ENCODE measurements at places on chromosomes 5 and 9. TPM values are rescaled to one million over a fixed set of nuclear protein-coding genes. Genes with fewer than 3 reads are reported as not detected.

- no peak for DNase-seq
Observed at GRCh38 chr9:21656776-21657674, 145.4 kb upstream of the MTAP start.

DNA sequence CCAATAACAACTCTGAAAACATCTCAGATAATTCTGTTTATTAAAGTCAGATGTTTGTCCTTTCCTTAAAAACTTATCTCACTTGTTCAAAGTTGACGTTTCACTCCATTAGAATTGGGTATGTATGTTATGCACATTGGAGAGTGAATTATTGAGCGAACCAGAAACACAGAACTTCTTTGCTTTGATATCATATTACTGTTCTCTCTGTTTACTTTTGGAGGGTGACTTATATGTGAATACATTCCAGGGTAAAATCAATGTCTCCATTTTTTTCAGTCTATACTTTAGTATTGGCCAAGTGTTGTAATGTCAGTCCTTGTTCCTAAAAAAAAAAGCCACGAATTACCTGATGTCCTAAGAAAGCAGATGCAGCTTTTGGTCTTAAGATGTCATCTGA, 307.4 kb downstream of the CSNK1G3 start:
- no peak for DNase-seq

GRCh38 chr9:77640741-77641580, 7.2 kb downstream of the GNA14 start:
- DNase-seq = no peak

- DNase-seq = peak; percentile 6
Observed at GRCh38 chr9:91134608-91135007, 227.1 kb downstream of the AUH start.

- DNase-seq = no peak
Observed at GRCh38 chr5:173928871-173929574, 40.9 kb downstream of the CPEB4 start.

DNA sequence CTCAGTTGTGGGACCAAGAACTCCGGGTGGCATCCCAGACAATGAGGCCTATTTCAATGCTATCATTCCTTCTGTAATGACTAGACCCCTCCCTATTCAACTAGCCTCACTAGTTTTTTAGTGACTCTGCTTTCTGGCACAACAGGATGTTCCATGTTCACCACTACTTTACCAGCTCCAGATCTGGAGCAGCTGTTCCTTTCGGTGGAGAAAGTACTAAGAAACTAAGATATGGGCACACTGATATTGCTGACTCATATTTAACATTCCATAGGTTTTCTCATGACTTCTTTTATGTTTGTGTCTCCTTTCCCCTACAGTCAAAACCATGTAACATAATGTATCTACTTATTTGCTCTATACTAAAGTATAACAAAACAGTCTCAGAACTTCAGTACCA, 24.1 kb downstream of the IL33 start:
- DNase-seq = no peak

- DNase-seq = no peak
Observed at GRCh38 chr5:158792976-158793375, 306.7 kb downstream of the EBF1 start.

The NPDC1 gene
- 26.7 TPM for total RNA-seq

DNA sequence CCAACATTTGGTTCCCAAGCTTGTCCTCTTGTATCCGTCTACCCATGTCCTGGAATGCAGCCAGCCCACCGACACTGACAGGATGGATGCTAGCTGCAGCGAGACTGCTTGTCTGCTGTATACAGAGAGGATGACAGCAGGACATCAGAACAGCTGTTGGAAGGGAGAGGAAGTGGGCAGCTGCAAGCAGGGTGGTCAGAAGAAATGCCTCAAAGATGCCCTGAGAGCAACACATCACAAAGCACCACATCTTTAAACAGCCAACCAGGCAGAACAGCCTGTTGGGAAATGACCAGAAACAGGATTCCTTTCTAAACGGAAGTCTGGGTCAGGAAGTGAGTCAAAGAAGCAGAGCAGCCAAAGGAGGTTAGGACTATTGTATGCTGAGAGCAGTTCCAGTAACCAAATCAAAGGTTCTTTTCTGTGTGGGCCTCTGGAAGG, 219.1 kb downstream of the NDUFS4 start:
- no peak for DNase-seq

DNA sequence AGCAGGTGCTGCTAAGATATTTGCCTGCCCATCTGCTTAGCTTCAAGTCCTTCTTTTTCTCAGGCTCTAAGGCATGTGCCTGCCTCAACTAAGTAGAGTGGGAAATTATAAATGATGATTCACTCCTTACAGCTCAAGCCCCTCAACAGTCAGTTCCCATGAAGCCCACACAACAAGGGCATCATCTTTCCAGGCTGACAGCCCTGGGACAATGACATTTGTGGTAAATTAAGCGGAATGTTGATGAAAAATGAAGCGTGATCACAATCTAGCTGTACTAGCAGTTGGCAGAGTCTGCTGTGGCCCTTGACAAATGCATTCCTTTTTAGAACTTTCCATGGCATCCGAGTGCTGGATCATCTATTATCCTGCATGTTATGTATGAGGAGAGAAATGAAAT, 548.6 kb downstream of the KIF4B start:
- DNase-seq = no peak

DNA sequence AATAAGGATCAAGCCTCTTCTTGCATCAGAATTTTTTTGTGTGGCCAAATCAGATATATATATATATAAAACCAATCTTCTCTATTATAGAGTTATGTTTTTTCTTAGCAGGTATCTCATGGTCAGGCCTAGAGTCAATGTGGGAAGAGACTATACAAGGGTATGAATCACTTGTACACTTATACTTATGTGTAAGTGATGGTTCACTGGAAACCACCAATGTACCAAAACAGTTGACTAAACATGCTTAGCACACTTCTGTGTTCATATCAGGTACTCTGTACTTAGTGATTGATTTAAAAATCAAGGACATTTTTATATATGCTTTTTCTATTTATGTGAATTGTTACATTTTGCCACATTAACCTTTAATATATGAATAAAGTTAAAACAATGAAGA, 92.6 kb downstream of the CWC27 start:
- DNase-seq = no peak

DNA sequence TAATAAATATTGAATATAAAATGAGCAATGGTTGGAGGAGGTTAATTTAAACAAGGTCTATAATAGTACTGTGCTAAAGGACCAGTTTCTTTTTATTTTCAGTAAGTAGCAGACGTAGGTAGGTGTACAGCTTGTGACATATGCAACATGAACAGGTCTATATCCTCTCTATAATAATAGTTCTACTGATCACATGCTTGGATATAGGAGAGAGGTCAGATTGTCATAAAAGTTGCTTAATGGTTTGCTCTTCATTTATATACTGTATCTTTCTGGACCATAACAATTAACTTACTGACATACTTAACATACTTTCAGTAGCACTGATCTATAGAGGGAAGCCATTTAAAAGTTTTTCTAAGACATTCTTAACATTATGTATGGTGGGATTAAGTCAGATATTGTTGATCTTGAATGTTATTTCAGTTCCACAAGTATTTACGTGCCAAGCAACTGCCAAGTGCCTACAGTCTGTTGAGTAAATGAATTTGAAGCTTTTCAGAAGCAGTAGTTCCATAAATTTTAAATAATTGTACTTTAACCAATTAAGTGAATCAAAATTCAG, 68.0 kb downstream of the DENND4C start:
- DNase-seq = no peak

DNA sequence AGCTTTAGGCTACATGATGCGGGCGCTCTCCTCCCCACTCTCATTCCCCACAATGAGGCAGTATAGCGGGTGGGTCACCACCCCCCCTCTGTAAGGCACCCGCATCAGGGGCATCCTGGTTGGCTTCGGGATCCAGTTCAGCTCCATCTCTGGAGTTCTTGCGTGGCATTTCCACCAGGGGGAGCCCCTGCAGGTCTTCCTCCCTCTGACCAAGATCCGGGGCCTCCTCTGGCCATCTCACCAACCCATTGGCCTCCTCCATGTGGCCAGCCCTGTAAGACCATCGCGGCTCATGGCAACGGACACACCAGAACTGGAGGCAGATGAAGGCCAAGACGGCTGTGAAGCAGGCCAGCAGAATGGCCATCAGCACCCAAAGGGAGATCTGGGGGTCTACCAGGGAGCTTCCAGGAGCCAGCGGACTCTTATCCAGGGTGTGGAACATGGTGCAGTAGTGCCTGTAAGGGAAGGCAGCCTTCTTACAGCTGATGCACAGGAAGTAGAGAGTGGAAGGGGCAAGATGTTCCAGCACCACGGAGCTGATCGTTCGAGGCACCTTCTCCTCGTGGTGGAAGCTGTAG, 77.0 kb downstream of the CYFIP2 start:
- no peak for DNase-seq

- DNase-seq = no peak
Observed at GRCh38 chr9:107024193-107024592, 161.2 kb downstream of the ZNF462 start.

- no peak for DNase-seq
Observed at GRCh38 chr9:93225417-93225816, 41.5 kb downstream of the WNK2 start.

DNA sequence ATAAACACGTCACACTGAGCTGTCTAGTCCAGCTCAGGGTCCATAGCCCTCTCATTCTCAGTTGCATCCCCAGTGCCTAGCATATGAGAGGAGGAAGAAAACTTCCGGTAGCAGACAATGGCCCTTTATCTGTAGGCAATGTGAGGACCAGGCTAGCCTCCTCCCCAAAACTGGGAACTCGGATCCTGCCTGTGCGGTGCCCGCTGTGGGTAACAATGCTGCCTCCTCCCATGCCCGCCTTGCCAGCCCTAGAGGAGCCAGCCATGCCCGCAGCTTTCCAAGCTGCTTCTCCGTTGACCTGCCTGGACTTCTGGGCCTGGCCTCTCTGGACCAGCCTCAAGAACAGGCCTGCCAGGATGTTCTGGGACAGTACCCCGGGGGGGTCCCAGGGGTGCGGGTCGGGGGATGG, 74.6 kb upstream of the ORM1 start:
- DNase-seq = no peak

GRCh38 chr5:179816796-179817469, 3.8 kb upstream of the SQSTM1 start:
- no peak for DNase-seq

DNA sequence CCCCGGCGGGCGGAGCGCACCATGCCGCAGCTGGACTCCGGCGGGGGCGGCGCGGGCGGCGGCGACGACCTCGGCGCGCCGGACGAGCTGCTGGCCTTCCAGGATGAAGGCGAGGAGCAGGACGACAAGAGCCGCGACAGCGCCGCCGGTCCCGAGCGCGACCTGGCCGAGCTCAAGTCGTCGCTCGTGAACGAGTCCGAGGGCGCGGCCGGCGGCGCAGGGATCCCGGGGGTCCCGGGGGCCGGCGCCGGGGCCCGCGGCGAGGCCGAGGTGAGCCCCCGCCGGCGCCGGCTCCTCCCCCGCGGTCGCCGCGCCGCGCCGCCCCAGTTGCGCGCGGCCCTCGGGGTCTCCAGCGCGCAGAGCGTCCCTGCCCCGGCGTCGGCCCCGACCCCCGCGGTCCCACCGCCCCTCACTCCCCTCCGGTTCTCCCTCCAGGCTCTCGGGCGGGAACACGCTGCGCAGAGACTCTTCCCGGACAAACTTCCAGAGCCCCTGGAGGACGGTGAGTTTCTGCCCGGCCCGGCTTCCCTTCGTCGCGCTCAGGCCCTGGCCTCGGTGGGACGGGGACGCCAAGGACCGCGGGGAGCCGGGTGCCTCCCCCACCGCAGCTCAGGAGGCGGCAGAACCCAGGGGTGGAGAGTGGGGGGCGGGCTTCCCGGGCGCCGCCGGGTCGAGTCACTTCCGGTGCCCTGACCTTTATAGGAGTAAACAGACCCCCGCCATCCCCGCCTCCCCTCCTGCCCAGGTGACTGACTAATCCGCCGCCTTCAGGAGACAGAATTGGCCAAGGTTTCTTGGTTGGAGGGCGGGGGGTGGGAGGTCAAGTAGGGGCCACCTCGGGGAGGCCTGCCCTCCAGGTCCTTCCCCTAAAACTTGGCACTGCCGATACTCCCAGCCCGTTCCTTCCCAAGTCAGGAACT, 665 bp downstream of the TCF7 start:
- peak; percentile 11 for DNase-seq

DNA sequence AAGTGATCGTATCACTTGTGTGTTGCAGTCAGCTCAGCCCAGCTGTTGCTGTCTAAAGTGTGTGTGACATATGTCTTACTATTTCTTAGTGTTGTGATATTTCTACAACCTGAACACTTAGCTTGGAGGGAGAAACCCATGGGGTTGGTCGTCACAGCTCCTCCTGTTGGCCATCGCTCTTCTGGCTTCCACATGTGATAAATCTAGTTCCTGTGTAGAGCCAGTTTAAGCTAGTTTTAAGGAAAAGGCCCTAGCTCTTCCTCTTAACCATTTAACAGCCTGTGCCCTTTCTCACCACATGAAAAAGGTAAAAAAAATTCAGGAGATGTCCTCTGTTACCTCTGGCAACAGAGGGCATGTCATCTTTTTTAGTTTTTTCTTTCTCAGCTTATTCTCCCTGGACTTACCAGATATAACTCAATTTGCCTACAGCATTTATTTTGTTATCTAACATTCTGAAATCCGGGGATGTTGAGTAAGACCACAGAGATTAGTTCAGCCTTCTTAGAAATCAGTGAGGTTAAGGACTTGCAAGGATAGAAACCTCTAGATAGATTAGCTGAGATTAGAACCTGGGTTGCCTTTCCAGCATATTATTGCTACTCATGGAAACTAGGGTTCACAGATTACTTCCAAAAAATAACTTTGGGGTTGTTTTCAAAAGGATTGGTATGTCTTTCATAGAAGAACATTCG, 100.4 kb downstream of the GAPVD1 start:
- no peak for DNase-seq

DNA sequence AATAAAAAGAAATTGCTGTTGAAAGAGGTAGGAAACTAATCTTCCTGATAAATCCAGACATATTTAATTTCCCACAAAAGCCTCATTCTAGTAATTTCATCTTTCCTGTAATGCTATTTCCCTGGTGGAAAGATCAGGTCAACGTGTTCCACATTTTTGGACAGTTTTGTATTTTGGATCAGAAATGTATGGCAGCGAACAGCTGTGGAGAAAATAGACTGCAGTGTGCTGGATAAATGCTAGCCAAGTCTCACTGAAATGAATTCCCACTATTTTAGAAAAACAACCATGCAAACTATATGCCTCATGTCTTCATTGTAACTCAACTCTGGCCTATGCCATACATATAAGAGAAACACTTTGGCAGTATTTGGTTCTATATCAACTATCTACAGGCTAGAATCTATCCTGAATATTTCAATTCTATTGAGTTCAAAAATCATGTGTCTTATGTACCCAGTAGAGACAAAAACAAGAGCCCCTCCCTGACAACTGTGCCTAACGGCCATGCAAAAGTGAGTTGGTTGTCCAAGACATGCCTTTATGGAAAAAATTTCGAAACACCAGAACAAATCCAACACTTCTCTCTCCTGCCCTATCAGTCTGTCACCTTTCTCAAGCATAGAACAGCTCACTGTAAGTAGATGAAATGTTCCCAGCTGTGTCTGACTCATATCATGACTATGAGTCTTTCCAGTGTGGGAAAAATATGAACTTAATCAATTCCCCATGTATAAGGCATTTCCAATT, 191.3 kb upstream of the NREP start:
- DNase-seq = no peak

DNA sequence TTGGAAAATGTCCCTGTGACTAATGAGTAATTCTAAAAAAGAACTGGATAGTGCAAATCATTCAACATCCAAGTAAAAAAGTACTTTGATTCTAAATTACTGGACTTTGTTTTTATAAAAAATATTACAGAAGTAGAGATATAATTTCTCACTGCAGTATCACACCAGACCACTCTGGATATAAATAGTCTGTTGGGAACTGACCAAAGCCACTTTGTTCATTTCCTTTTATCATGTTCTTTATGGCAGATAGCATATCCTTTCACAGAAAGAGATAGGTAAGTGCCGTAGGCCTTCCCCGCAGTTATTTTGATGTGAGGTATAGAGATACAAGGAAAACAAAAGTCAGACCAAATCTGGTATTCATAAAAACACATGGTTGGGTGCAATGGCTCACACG, 827.4 kb upstream of the GRAMD2B start:
- no peak for DNase-seq
